ENCODE measurements at places on chromosomes 16 and 17. TPM values are rescaled to one million over a fixed set of nuclear protein-coding genes. Genes with fewer than 3 reads are reported as not detected.

TLCD2 gene
- polyA plus RNA-seq: 3.3 TPM

- H3K27ac ChIP-seq: no peak overlapping the region
- H3K27me3 ChIP-seq: no peaks in the 10 kb centered on the region
- H3K36me3 ChIP-seq: peaks cover 38% of the 10 kb centered on the region
- no peak overlapping the region for H3K4me3 ChIP-seq
These were observed 995 bp upstream of the JMJD8 start for GRCh38 chr16:684961-685696.

- H3K36me3 ChIP-seq: no peaks in the 10 kb centered on the region
- DNase-seq: no peak
- no peak overlapping the region for H3K4me3 ChIP-seq
- H3K27ac ChIP-seq: no peak overlapping the region
These were observed 53.8 kb upstream of the MTMR4 start for GRCh38 chr17:58568044-58568799.

GRCh38 chr17:59413014-59413766 lies 81.7 kb downstream of the YPEL2 start:
- H3K4me3 ChIP-seq: no peak overlapping the region
- peaks cover 3% of the 10 kb centered on the region for H3K27me3 ChIP-seq
- H3K36me3 ChIP-seq: no peaks in the 10 kb centered on the region

DNA sequence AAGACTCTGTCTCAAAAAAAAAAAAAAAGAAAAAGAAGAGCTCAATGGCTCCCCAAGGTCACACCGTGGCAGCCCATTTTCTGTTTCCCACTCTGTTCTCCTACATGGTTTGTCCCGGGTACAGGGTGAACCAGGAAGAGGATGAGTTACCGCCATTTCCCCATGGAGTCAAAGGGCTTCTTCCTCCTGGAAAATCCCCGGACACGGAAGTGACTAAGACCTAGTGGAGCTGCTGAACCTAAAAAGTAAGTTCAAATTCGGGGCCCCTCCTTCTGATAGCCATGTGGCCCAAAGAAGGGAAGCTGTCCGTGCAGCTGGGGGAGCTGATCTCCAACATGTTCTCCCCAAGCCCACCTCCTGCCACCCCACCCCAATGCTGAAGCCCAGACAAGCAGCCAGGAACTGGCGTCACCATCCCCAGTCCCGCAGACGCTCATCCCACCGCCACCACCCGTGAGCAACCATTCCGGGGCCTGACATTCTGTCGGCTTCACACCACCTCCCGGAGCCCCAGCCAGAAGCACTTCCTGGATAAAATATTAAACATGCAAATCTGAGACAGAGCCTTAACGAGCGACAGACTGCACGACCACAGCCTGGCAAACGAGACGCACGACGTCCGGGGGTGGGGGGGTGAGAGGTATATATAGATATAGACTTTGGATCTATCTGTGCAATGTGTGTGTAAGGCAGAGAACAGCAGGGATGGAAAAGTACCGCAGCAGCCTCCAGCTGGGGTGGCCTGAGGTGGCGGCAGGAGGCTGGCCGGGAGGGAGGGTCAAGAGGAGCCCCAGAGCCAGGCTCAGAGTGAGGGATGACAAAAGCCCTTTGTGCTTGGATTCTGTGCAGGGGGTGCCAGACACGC lies 17.6 kb downstream of the EPOP start:
- H3K36me3 ChIP-seq: no peaks in the 10 kb centered on the region
- peaks cover 13% of the 10 kb centered on the region for H3K27me3 ChIP-seq
- H3K4me1 ChIP-seq: no peaks in the 10 kb centered on the region
